ENCODE measurements at places on chromosomes 7 and 10. TPM values are rescaled to one million over a fixed set of nuclear protein-coding genes. Genes with fewer than 3 reads are reported as not detected.

DNA sequence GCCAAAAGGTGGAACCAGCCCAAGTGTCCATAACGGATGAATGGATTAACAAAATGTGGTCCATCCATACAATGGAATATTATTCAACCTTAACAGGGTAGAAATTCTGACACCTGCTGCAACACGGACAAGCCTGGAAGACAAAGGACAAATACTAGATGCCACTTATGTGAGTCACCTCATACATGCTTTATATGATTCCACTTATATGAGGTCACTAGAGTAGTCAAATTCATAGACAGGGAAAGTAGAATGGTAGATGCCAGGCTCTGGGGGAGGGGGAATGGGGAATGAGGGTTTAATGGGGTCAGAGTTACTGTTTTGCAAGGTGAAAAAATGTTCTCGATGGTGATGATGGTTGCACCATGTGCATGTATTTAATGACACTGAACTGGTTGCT is 34.0 kb upstream of the CYTH3 start:
- DNase-seq, result no peak

GRCh38 chr10:133018491-133018890 is 69.2 kb upstream of the ADGRA1 start:
- no peak for DNase-seq

The ITGA8 gene
- polyA plus RNA-seq, result 4.9 TPM

DNA sequence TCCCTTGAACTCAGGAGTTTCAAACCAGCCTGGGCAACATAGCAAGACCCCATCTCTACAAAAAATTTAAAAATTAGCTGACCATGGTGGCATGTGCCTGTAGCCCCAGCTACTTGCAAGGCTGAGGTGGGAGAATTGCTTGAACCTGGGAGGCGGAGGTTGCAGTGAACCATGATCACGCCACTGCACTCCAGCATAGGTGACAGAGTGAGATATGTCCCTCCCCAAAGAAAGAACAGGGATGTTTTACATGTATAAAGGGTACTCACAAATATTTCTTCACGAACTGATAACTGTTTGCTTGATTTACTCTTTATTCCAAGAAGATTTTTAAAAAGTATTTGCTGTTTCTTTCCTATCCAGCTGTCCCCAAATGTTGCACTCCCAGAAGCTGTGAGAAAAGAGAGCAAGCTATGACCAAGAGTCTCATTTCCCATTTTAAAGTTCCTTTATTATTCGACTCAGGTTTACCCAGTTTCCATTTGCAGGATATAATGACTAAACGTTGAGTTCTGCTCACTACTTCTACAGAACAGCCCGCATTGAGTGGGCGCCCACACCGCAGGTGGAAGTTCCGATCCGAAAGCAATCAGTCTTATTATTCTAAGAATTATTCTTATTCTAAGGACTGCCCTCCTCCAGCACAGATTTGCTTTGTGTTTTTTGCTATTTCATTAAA is 90.7 kb downstream of the APBB1IP start:
- no peak for DNase-seq

DNA sequence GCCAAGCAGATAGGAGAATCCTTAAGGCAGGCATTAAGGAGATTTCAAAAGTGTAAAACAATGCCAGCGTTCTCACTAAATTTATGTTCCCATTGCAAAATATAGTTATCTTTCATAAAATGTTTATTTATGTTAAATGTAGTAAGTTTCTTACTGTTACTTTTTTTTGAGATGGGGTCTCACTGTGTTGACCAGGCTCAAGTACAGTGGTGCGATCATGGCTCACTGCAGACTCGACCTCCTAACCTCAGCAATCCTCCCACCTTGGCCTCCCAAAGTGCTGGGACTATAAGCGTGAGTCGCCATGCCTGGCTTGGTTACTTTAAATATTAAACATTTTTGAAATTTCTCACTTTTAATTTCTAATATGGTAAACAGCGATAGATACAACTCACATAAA is 31.8 kb upstream of the PRKAR2B start:
- no peak for DNase-seq

DNA sequence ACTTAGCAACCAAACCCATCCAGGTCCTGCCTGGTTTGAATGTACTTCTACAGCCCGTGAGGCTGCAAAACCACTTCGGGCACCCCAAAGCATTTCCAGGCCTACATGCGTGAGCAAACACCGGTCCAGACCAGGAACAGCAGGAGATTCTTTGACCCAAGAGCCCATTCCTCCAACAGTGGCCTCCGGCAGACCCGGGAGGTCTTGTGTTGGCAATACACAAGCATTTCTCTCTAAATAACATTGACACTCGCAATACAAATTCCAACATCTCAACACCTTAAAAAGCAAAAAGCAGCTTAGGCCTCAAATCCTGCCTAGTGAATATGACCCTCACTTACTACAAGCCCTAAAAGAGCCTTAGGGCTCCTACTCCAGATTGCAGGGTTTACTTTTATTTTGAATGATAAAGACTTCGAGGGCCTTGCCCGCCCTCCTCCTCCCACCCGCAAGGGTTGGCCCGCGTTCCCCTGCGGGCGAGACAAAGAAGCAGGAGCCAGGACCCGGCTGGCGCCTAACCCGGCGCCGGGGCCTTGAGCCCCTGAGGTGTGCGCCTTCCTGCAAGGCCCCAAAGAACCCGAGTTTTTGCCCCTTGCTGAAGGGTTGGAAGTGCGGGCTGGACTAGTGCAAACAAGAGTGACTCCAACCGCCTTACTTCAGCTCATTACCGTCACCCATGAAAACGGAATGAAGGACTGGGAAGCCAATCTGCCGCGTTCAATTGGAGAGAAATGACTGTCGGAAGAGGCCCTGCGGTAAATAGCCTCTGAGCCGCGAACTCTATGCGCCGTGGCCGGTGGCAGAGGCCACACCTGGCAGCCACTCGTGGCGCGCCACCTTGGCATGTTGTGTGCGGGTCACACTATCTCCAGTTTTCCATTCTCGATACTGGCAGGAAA is 3.4 kb upstream of the DLX6 start:
- DNase-seq, result no peak

GRCh38 chr7:27516421-27516820 is 146.3 kb downstream of the HIBADH start:
- DNase-seq, result no peak

All from spleen (tissue), 13 donors.